Transverse colon (tissue), 4 donors: ENCODE measurements at places on chromosomes 16 and 17.

GRCh38 chr16:4811773-4812172 lies 9.3 kb upstream of the ROGDI start:
- DNase-seq, result no peak
- no peak overlapping the region for H3K27ac ChIP-seq
- peaks cover 15% of the 10 kb centered on the region for H3K4me1 ChIP-seq

- no peak overlapping the region for H3K4me3 ChIP-seq
- no peak for DNase-seq
- no peaks in the 10 kb centered on the region for H3K4me1 ChIP-seq
- H3K36me3 ChIP-seq, result no peaks in the 10 kb centered on the region
- H3K27me3 ChIP-seq, result no peaks in the 10 kb centered on the region
Observed at GRCh38 chr16:24151482-24151939, 104.6 kb upstream of the CACNG3 start.

DNA sequence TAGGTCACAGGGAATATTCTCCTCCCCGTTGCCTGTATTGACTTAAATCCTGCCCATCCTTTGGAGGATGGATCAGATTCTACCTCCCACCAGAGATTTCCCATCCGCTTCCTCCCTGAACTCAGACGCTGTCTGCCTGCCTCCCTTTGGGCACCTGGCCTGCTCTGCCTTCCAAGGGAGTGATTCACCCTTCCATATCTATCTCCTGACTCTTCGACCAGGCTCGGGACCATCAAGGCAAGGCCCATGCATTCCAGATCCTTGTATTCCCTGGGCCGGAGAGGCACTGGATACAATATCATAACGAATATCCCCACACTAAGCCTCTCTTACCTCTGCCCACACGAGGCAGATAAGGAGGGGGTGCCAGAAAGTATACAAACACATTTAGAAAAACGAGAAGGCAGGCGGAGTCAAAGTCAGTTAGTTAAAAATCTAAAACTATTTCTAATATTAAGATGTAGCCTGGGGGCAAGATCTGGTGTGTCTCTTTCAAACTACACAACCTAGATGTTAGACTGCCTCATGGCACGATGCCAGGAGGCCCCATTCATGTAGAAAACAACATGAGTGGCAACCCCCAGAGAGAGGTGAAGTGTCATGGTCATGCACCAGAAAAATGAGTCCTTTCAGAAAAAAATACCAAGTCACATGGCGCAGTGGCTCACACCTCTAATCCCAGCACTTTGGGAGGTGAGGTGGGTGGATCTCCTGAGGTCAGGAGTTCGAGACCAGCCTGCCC lies 9.2 kb downstream of the PMP22 start:
- DNase-seq, result no peak
- H3K4me1 ChIP-seq, result peaks cover 38% of the 10 kb centered on the region
- peak overlapping the region; percentile 95 for H3K27ac ChIP-seq
- H3K36me3 ChIP-seq, result peaks cover 13% of the 10 kb centered on the region

- no peaks in the 10 kb centered on the region for H3K4me1 ChIP-seq
- no peak for DNase-seq
- H3K27ac ChIP-seq, result no peak overlapping the region
- no peaks in the 10 kb centered on the region for H3K27me3 ChIP-seq
Observed at GRCh38 chr17:53979991-53980390, 157.3 kb downstream of the KIF2B start.
